ENCODE measurements at places on chromosomes 16 and 17.
A peak's percentile ranks its signal among the peaks of the same experiment; 100 is the strongest.

DNA sequence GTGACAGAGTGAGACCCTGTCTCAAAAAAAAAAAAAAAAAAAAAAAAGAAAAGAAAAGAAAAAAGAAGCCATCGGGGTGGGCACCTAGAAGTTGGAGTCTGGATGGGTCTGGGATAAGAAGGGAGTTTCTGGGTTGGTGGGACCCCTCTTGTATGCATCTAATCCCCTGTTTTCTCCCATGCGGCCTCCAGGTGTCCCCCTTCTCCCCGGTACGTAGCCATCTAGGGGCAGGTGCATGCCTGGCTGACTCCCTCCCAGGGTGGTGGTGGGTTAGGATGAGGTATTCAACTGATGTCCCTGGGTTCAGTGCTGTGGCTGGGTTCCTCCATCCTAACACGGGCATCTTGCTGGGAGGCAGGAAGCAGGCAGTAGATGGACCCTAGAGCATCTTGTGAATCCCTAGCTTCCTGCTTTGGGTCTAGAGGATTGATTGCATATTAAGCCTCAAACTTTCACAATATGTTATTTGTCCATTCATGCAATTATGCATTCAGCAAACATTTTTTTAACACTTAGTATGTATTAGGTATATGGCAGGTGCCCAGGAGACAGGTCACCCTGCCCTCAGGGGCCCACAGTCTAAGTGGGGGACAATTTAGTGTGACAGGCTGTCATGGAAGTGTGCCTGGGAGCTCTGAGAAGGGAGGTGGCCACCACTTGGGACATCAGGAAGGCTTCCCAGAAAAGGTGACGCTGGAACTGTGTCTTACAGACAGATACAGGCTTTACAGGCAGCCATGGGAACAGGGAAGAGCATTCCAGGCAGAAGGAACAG is 13.1 kb downstream of the FMNL1 start:
- DNase-seq: no peak

GRCh38 chr16:50747207-50747956 is 5.5 kb downstream of the CYLD start:
- no peak for DNase-seq

- no peak for DNase-seq
Measured at GRCh38 chr17:81058263-81058871, 23.4 kb downstream of the BAIAP2 start.

DNA sequence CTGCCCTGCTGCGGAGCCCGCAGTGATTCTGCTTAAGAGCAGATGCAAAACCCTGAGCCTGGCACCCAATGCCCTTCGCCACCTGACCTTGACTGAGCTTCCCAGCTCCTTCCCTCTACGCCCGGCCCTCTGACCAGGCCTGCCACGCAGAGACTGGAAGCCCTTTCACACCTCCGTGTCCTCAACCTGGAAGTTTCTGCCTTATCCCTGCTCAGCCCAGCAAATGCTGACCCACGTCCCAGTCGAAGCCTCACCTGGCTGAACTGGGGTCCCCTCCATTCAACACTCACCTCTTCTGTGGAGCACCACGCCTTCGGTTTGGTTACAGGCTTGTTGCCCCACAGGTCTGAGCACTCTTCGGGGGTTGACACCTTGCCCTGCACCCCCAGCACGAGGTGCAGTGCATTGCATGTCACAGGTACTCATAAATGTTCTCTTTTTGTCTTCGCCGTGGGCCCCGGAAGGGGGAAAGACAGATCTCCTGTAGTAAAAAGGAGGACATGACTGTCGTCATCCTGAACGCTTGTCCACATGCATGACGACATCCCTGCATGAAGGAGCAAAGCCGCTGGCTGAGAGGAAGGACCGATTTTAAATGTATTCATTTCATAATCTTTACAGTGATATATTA is 153.6 kb upstream of the TNRC6C start:
- no peak for DNase-seq

GRCh38 chr17:65441053-65441605 is 120.3 kb downstream of the AXIN2 start:
- no peak for DNase-seq

DNA sequence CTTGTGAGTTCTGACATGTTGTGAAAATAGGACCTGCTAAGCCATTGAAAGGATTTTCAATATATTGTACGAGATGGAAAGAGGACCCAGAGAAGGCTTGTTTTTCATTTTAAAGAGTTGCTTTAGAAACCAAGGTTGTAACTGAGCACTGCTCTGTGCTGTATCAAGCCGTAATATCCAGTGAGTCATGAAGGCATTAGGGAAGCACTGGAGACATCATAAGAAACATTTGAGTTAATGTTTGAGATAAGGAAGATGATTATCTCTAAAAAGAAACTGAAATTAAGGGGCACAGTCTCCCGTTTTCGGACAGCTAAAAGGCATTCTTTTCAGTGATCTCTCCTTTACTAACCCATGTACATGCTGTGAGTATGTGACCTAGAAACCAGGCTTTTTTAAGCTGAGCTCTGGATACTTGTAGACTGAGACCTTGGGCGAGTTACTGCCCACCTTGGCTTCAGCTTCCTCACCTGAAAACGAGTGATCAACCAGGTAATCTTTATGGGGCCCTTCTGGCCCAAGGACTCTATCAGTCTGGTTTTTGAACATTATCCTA is 149.2 kb upstream of the TBX2 start:
- no peak for DNase-seq

DNA sequence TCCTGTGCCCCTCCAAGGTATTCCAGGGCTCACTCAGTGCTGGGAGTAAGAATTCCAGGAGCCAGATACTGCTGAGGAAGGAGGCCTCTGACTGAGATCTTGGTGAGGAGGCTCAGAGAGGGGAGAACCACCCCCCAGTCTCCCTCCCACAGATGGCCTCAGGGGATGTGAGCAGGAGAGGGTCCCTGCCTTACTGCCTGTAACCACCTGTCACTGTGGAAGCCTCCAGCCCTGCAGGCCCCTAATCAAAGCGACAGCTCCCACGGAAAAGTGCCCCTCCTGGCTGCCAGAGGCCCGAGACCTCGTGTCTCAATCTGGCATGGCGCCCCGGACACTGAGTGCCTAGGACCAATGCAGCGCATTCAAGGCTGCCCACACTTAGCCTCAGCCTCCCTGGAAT is 7.7 kb upstream of the C17orf113 start:
- peak; percentile 61 for DNase-seq

DNA sequence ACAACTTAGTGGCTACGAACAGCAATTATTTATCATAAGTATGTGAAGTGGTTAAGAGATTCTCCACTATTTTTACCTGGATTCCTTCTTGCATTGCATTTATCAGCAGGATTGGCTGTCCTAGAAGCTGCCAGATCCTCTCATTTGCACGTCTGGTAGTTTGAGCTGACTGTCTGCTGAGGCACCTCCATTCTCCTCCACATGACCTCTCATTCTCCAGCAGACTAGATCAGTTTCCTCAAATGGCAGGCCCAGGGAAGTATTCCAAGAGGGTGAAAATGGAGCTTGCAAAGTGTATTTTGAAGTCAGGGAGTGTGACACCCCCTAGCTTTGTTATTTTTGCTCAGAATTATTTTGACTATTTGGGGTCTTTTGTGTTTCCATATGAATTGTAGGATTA is 870.1 kb downstream of the CDH11 start:
- no peak for DNase-seq

GRCh38 chr17:9612006-9612405 is 33.3 kb upstream of the USP43 start:
- DNase-seq: no peak

DNA sequence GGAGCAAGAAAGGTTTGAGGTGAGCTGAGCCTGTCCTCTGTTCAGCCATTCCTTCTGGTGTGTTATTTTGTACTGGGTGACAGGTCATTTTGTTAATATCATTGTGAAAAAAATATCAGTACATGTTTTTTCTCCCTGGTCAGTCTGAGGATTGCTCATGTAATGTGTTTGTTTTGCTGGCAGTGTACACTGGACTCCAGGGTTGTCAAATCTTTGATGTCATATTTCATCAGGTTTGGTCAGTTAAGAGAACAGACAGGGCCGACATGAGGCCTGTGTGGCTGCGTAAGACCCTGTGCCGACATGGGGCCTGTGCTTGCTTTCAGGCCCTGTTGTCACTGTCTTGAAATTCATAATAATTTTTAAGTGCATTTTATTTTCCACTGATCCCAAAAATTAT is 22.5 kb downstream of the CLUAP1 start:
- DNase-seq: no peak

GRCh38 chr16:62225675-62226074 is 189.4 kb upstream of the CDH8 start:
- peak; percentile 93 for DNase-seq

GRCh38 chr17:49861150-49861884 is 13.4 kb upstream of the TAC4 start:
- peak; percentile 56 for DNase-seq
